ENCODE measurements at places on chromosomes 4 and X. TPM values are rescaled to one million over a fixed set of nuclear protein-coding genes. Genes with fewer than 3 reads are reported as not detected.

The IGSF1 gene
- not detected for total RNA-seq

The SSX2B gene
- not detected for total RNA-seq

The CCNI gene
- 176 TPM for total RNA-seq

The SLC9B2 gene
- total RNA-seq, result 12.2 TPM

The CC2D2A gene
- 31.5 TPM for total RNA-seq

The C4orf54 gene
- 0.29 TPM for total RNA-seq

The UCHL1 gene
- 222 TPM for total RNA-seq

The SYNPO2 gene
- total RNA-seq, result 69.7 TPM
